ENCODE measurements at places on chromosomes 3 and 15.

- DNase-seq, result peak; percentile 33
Observed at GRCh38 chr3:66822186-66823008, 175.7 kb upstream of the KBTBD8 start.

- no peak for DNase-seq
Observed at GRCh38 chr15:95988574-95988887, 342.0 kb upstream of the NR2F2 start.

GRCh38 chr3:187293516-187294430 lies 2.2 kb upstream of the MASP1 start:
- no peak for DNase-seq

DNA sequence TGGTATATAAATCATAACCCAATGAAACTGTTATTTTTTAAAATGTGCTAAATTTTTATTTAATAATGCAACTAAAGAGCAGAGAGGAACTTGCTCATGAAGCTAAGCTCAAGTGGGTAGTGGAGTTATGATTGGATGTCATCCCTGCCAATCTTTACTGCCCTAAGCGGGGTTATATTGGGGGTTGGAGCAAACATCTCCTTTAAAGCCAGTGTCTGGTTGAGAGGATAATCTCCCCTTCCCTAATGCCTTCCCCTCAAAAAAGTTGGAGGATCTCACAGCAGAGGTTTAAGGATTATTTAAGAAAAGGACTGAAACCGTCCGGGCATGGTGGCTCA lies 32.1 kb upstream of the CLASP2 start:
- no peak for DNase-seq

Data from GM18507 (cell line).